Stimulated activated CD8-positive, alpha-beta memory T cell treated with anti-CD3 and anti-CD28 coated beads, Interleukin-2, amount 100 ng/mL, for 1 hour (primary cell): ENCODE measurements at places on chromosomes 5 and 9.

GRCh38 chr9:105693435-105694189 is 729 bp upstream of the TMEM38B start:
- no peak for DNase-seq

DNA sequence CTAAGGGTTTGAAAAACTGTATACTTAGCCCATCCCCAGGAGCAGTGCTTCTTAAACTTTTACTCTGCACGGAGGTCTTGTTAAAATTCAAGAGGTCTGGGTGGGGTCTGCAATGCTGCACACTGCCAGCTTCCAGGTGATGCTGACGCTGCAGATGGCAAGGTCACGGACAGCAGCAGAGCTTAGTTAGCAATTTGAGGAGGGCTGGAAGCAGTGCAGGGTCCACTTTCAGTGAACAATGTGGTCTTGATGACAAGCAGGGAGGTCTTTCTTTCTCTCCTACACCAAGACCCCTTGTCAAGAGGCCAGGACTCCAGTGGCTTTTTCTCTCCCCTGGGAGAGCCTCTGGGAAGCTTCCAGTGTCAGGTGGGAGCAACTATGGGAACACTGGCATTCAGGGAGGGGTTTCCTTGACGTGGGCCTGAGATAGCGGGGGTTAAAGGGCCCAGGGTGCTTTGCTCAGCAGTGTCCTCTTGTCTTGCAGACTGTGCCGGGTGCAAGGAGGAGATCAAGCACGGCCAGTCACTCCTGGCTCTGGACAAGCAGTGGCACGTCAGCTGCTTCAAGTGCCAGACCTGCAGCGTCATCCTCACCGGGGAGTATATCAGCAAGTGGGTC is 65.0 kb upstream of the AFAP1L1 start:
- DNase-seq = no peak

DNA sequence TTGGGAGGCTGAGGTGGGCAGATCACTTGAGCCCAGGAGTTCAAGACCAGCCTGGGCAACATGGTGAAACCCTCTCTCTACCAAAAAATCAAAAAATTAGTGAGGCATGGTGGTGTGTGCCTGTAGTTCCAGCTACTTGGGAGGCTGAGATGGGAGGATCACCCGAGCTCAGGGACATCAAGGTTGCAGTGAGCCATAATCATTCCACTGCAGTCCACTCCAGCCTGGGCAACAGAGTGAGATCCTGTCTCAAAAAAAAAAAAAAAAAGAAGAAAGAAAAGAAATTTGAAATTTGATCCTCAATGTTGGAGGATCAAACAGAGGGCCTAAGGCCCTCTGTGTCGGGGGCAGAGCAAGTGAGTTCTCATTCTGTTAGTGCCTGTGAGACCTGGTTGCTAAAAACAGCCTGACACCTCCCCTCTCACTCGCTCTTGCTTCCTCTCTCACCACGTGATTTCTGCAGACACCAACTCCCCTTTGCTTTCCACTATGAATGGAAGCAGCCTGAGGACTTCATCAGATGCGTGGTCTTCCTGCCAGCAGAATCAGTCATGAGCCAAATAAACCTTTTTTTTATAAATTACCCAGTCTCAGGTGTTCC is 8.4 kb upstream of the GOLPH3 start:
- DNase-seq = peak; percentile 4

DNA sequence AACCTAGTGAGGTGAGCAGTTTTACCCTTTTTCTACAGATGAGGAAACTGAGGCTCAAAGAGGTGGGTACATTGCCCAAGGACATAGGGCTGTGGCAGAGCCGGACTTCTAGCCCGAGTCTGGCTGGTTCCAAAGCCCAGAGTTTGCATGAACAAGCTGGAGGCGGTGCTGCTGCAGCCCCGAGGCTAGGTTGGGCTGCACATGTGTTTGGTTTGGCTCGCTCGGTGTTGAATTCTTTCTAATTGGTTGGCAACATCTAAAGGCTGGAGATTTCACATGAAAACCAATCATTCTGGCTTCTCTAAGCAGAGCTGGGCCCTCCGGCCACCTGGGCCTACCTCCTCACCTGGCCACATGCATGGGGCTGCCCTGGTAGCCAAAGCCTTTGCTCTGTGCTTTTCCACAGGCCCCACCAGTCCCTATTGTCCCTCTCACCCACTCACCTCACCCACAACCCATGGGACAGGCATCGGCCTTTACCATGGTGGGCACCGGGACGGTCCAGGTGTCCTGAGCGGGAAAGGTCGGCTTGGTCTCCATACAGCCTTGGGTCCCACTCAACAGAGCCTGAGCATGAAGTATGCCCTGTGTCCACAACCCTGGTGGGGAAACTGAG is 262.3 kb downstream of the NSG2 start:
- DNase-seq = no peak

DNA sequence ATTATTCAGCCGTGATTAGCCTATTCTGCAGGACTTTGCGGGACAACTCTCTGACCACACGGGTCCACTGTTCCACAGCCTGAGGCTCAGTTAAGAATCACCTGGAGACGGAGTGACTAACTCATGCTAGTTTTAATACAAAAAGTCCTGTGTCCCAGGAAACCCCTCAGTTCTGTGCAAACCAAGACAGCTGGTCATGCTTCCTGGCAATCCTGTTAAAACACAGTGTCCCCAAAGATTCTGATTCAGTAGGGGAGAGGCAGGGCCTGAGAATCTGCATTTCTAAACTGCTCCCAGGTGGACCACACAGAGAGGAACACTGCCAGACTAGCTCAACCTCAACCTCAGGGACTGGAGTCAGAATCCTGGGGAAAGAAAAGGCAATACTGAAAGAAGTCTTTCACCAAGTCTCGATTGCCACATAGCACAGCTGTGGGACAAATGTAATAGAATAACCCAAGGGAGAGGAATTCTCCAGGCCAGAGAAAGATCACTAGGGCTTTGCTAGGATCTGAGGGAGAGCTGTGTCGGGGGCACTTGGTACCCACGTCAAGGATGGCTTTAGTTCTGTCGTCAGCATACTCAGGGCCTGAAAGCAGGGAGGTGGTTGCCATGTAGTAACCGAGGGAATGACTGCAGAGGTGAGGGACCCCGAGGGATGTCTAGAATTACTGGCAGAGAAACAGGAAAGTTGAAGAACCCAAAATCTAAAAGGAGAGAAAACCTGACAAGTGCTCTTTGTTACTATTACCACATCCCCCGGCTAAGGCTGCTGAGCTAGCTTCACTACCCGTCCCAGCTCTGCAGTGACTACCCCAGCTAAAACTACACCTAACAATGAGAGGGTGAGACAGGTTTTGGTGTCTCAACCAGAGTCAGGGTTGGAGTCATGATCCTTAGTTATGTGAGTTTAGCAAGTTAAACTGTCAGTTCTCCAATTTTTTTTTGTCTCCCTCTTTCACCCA is 8.6 kb downstream of the SUSD1 start:
- DNase-seq = no peak
